Left lung (tissue), 14 donors: ENCODE measurements at places on chromosomes 5 and 9. TPM values are rescaled to one million over a fixed set of nuclear protein-coding genes. Genes with fewer than 3 reads are reported as not detected.

The PCDHGA3 gene
- polyA plus RNA-seq, result 1.6 TPM

The PDZD2 gene
- 23.0 TPM for polyA plus RNA-seq

The SPINK5 gene
- 0.56 TPM for polyA plus RNA-seq

The PCA3 gene
- 0.34 TPM for polyA plus RNA-seq

The PDLIM4 gene
- 12.4 TPM for polyA plus RNA-seq

DNA sequence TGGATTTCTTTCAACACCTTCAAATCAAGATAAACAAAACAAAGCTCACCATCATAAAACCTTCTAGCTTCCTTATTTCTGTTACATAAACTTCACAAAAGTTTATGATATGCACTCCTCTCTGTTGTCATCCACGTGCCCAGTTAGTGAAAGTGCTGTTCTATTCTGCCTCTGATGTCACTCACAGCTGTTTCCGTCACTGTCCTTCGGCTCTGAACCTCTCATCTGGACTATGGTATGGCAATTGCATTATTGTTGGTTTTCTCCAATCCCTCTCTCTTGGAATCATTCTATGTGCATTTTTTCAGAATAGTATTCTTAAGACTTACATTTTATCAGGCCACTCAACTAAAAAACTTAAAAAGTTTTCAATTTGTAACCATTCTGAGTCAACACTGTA lies 264.2 kb upstream of the DAPK1 start:
- H3K36me3 ChIP-seq, result no peaks in the 10 kb centered on the region
- H3K4me1 ChIP-seq, result no peaks in the 10 kb centered on the region
- no peak overlapping the region for H3K27ac ChIP-seq
- DNase-seq, result no peak
- no peaks in the 10 kb centered on the region for H3K27me3 ChIP-seq

DNA sequence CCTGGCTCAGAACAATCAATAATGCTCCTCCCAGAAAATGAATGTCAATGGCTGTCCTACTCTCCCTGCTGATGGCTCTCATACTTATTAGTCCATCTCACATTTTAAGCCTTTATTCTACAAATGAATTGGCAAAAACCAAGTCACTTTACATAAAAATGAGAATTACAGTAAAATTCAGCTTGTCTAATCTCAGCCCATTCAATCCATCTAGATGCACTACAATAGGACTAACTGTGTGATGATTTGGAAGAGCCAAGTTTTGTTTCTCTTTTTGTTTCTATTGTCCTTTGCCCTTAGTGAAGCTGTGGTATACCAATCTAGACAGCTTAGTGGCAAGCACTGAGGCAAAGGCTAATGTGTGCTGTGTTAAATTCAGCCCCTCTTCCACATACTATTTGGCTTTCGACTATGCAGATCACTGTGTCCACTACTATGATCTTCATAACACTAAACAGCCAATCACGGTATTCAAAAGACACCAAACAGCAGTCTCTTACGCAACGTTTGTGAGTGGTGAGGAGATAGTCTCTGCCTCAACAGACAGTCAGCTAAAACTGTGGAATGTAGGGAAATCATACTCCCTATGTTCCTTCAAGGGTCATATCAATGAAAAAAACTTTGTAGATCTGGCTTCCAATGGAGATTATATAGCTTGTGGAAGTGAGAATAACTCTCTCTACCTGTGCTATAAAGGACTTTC lies 140.8 kb upstream of the ZNF462 start:
- DNase-seq, result no peak
- H3K36me3 ChIP-seq, result no peaks in the 10 kb centered on the region
- H3K4me3 ChIP-seq, result no peak overlapping the region
- H3K27ac ChIP-seq, result no peak overlapping the region
- H3K4me1 ChIP-seq, result no peaks in the 10 kb centered on the region

The RNF183 gene
- 0.59 TPM for polyA plus RNA-seq

DNA sequence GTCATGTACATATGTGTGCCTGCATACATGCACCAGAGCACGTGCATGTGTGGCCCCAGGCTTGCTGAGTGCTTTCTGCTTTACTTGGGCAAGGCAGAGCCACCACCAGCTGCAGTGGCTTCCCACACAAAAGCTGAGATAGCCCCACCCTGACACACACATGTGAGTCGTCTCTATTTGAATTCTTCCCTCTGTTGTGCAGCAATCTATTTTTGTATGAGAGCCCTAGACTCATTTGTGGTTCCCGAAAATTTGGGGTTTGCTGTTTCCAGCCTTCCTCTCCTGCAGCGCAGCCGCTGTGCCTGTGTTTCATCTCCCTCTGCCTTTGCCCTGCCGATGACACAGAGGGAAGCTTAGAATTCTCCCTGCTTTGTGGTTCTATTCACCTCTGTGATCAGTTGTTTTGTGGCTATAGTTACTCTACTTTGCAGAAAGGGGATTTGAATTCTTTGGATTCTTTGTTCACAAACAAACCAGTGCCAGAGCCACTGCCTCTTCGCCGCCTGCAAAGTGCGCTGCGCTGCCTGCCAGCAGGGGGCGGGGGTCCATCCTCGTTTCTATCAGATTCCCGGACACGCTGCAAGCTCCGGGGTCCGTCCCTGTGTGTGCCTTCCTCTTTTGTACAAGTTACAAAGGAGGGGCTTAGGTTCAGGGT lies 95.8 kb upstream of the DAP start:
- H3K27ac ChIP-seq, result no peak overlapping the region
- no peak overlapping the region for H3K4me3 ChIP-seq
- peaks cover 14% of the 10 kb centered on the region for H3K27me3 ChIP-seq
- no peaks in the 10 kb centered on the region for H3K36me3 ChIP-seq

The RAI14 gene
- polyA plus RNA-seq, result 48.4 TPM

DNA sequence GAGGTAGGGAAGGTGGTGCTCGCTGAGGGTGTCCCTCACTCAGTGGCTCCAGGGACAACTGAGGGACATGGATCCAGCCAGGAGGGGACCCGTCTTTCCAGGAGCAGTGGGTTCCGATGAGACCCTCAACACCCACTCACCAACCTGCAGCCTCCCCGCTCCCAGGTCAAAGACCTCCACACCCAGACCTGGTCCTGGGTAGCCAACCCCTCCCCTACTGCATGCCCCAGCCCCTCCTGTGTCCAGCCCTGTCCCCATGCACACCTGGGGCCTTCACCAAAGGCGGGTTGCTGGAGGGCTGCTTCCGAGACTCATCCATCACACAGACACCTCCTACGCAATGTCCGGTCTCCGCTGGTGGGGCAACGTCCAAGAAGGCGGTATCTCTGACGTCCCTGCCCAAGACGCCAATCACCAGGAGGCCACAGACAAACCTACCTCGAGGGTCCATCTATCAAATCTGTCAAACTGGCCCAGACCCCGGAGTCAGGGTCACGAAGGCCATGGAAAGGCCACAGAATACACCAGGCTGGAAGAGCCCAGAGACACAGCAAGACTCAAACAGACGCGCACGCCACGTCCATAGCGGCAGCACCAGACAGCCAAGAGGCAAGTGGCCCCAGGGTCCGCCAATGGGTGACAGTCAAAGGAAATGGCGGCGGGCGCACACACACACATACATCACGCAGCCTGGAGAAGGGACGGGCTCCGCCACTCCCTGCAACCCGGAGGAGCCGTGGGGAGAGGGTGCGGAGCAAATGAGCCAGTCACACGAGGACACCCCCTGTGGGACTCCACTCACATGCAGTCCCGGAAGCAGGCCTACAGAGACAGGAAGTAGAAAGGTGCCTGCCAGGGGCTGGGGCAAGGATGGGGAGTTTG lies 10.8 kb downstream of the NACC2 start:
- H3K4me1 ChIP-seq, result peaks cover 17% of the 10 kb centered on the region
- H3K27ac ChIP-seq, result no peak overlapping the region

The NKD2 gene
- 6.3 TPM for polyA plus RNA-seq

DNA sequence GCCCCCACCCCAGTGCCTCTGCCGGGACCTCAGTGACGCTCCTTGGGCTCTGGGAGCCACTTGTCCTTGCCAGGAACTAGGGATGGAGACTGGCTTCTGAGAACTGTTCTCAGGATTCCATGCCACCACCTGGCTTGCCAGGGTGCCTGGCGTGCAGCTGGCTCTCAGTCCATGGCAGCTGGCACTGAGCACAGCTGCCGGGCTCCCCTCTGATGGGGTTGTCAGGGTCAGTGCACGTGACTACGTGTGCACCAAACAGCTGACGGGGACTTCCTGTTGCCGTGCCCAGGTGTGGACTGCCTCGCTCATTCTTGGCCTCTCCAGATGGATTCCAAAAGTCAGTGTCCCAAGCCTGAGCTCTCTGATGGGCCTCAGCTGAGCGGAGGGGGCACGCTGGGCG lies 9.4 kb downstream of the KCNT1 start:
- no peaks in the 10 kb centered on the region for H3K4me1 ChIP-seq
- H3K4me3 ChIP-seq, result no peak overlapping the region
- H3K36me3 ChIP-seq, result no peaks in the 10 kb centered on the region
- DNase-seq, result no peak
- no peak overlapping the region for H3K27ac ChIP-seq

GRCh38 chr5:20323323-20323722 lies 335.3 kb upstream of the CDH18 start:
- no peak overlapping the region for H3K4me3 ChIP-seq
- no peaks in the 10 kb centered on the region for H3K27me3 ChIP-seq
- no peaks in the 10 kb centered on the region for H3K4me1 ChIP-seq
- DNase-seq, result no peak
- H3K36me3 ChIP-seq, result no peaks in the 10 kb centered on the region

The LCP2 gene
- polyA plus RNA-seq, result 9.5 TPM

The IL33 gene
- polyA plus RNA-seq, result 142 TPM

GRCh38 chr5:153425914-153426313 lies 64.6 kb upstream of the GRIA1 start:
- H3K27me3 ChIP-seq, result no peaks in the 10 kb centered on the region
- no peaks in the 10 kb centered on the region for H3K36me3 ChIP-seq
- no peaks in the 10 kb centered on the region for H3K4me1 ChIP-seq
- no peak for DNase-seq

- H3K4me3 ChIP-seq, result no peak overlapping the region
- no peak overlapping the region for H3K27ac ChIP-seq
- H3K36me3 ChIP-seq, result peaks cover 65% of the 10 kb centered on the region
- H3K27me3 ChIP-seq, result no peaks in the 10 kb centered on the region
- DNase-seq, result no peak
- no peaks in the 10 kb centered on the region for H3K4me1 ChIP-seq
These were observed 28.1 kb downstream of the SMARCA2 start for GRCh38 chr9:2043243-2043642.

- no peaks in the 10 kb centered on the region for H3K27me3 ChIP-seq
- H3K4me3 ChIP-seq, result no peak overlapping the region
- H3K27ac ChIP-seq, result no peak overlapping the region
- no peaks in the 10 kb centered on the region for H3K36me3 ChIP-seq
- DNase-seq, result no peak
These were observed 41.9 kb upstream of the UBTD2 start for GRCh38 chr5:172325452-172325851.

The TMEM252 gene
- polyA plus RNA-seq, result 2.3 TPM

- H3K4me3 ChIP-seq, result no peak overlapping the region
- no peak for DNase-seq
- H3K27me3 ChIP-seq, result no peaks in the 10 kb centered on the region
- H3K4me1 ChIP-seq, result no peaks in the 10 kb centered on the region
These were observed 7.1 kb downstream of the SPTLC1 start for GRCh38 chr9:92108122-92108521.

GRCh38 chr9:36008774-36009300 lies 27.9 kb upstream of the RECK start:
- no peaks in the 10 kb centered on the region for H3K36me3 ChIP-seq
- DNase-seq, result peak; percentile 47
- H3K27ac ChIP-seq, result no peak overlapping the region
- H3K27me3 ChIP-seq, result no peaks in the 10 kb centered on the region

GRCh38 chr9:1837453-1838084 lies 177.6 kb upstream of the SMARCA2 start:
- H3K4me3 ChIP-seq, result no peak overlapping the region
- H3K27ac ChIP-seq, result no peak overlapping the region
- H3K27me3 ChIP-seq, result no peaks in the 10 kb centered on the region
- peak; percentile 35 for DNase-seq

The PCDHGA12 gene
- 3.2 TPM for polyA plus RNA-seq

The ANXA2R gene
- 1.5 TPM for polyA plus RNA-seq

The CBY3 gene
- 0.72 TPM for polyA plus RNA-seq

- peaks cover 99% of the 10 kb centered on the region for H3K4me1 ChIP-seq
- H3K4me3 ChIP-seq, result no peak overlapping the region
- H3K27ac ChIP-seq, result no peak overlapping the region
- no peaks in the 10 kb centered on the region for H3K27me3 ChIP-seq
- peaks cover 14% of the 10 kb centered on the region for H3K36me3 ChIP-seq
These were observed 7.7 kb downstream of the NR3C1 start for GRCh38 chr5:143395638-143396352.

GRCh38 chr5:60026161-60026560 lies 132.6 kb upstream of the PDE4D start:
- H3K4me3 ChIP-seq, result no peak overlapping the region
- H3K4me1 ChIP-seq, result no peaks in the 10 kb centered on the region
- no peaks in the 10 kb centered on the region for H3K36me3 ChIP-seq

The DENND1A gene
- 9.3 TPM for polyA plus RNA-seq
